Aorta (tissue), 5 donors: ENCODE measurements at places on chromosomes 1 and 21. TPM values are rescaled to one million over a fixed set of nuclear protein-coding genes. Genes with fewer than 3 reads are reported as not detected.

DNA sequence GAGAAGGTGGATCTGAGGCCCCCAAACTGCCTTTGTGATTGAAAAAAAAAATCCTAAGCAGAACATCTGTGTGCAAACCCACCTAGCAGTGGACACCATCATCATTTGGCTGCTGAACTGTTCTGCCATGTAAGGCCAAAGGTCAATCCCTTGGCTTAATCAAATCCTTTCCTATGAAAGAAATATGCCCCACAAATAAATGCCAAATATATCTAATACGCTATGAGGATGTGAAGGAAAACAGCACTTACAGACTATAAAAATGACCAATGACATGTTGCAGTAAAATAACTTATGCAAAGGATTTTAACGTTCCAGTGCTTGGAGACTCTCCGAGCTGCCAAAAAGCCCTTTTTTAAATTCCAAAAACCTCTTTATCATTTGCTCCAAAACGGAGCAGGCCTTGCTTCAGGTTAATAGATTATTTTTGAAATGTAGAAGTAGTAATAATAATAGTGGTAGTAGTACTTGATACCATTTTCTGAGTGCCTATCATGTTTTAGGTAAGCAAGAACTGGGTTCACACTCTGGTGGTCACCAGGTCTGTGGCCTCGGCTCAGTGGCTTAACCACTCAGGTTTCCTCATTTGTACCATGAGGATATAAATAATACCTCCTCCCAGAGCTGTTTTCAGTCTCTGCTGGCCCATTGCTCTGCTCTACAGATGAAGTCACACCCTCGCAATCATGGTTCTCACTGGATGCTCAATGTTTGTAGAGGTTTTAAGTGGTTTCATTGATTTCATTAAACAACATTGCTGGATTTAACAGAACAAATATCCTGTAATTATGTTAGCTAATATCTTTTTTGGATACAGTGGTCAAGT, 47.9 kb upstream of the EDEM3 start:
- no peaks in the 10 kb centered on the region for H3K27me3 ChIP-seq
- H3K4me1 ChIP-seq = no peaks in the 10 kb centered on the region
- no peak overlapping the region for H3K4me3 ChIP-seq
- H3K27ac ChIP-seq = no peak overlapping the region
- peaks cover 12% of the 10 kb centered on the region for H3K36me3 ChIP-seq
- DNase-seq = no peak

- H3K27me3 ChIP-seq = peaks cover 1% of the 10 kb centered on the region
- peaks cover 4% of the 10 kb centered on the region for H3K4me1 ChIP-seq
- DNase-seq = no peak
- H3K4me3 ChIP-seq = no peak overlapping the region
Observed at GRCh38 chr1:91584309-91584708, 83.7 kb downstream of the CDC7 start.

- H3K27ac ChIP-seq = no peak overlapping the region
- H3K36me3 ChIP-seq = no peaks in the 10 kb centered on the region
- H3K4me3 ChIP-seq = no peak overlapping the region
- no peaks in the 10 kb centered on the region for H3K27me3 ChIP-seq
- H3K4me1 ChIP-seq = no peaks in the 10 kb centered on the region
- DNase-seq = no peak
Observed at GRCh38 chr1:50707824-50708223, 252.2 kb downstream of the FAF1 start.

DNA sequence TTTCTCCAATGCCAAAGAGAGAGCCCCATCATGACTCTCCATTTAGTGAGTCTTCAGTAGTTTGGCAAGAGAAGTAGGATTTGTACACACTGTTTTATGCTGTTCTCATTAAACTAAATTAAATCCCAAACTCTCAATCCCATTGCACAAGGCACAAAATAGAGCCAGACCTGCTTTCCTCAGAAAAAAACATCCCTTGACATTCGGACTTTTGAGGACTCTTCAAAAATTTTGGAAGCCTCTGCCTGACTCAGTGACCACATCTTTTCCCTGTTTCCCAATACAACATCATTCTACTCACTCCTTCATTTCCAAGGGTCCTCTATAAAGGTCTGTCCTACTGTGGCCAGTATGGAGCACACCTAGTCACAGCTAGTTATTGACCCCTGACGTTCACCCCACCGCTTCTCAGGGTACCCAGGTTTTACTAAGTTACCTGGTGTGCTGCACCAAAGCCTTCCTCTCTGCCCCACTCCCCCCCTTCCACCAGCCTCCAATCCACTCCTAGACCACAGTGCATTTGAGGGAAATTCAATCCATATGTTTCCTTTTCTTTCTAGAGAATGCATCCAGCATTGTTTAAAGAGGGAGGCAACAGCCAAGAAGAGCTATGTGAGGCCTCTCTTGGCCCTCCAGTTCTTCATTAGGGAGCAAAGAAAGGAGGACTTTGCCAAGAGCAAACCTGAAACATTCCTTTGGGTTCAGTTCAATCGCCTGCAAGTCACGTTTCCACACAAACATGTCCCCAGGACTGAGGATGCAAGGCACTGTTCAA, 428.7 kb downstream of the PLPP3 start:
- H3K27ac ChIP-seq = no peak overlapping the region
- no peaks in the 10 kb centered on the region for H3K27me3 ChIP-seq
- H3K36me3 ChIP-seq = no peaks in the 10 kb centered on the region
- no peak for DNase-seq
- H3K4me1 ChIP-seq = peaks cover 10% of the 10 kb centered on the region
- H3K4me3 ChIP-seq = no peak overlapping the region

The ETNK2 gene
- total RNA-seq = 18.0 TPM

The CGN gene
- total RNA-seq = 1.7 TPM
